ENCODE measurements at places on chromosomes 16 and 17.

- DNase-seq = no peak
Observed at GRCh38 chr17:58325289-58325726, 3.3 kb downstream of the TSPOAP1 start.

DNA sequence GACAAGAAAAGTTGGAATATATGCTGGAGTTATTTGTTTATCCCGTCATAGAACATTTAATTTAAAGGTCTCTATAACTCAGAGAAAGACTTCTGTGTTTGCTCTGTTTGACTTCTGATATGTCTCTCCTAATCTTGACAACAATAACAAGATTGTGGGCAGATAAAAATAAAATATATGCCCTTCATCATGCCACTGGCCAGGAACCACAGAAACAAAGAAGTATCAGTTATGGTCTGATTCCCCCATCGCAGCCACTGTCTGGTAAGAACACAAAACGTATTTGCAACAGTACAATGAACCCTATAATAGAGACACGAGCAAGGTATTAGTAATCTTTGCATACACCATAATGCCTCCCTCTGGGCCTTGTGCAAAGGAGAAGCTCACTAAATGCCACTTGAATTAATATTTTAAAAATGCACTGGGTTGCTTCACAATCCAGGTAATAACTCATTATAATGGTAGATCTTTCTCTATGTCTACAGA is 1498.3 kb downstream of the CDH11 start:
- no peak for DNase-seq

DNA sequence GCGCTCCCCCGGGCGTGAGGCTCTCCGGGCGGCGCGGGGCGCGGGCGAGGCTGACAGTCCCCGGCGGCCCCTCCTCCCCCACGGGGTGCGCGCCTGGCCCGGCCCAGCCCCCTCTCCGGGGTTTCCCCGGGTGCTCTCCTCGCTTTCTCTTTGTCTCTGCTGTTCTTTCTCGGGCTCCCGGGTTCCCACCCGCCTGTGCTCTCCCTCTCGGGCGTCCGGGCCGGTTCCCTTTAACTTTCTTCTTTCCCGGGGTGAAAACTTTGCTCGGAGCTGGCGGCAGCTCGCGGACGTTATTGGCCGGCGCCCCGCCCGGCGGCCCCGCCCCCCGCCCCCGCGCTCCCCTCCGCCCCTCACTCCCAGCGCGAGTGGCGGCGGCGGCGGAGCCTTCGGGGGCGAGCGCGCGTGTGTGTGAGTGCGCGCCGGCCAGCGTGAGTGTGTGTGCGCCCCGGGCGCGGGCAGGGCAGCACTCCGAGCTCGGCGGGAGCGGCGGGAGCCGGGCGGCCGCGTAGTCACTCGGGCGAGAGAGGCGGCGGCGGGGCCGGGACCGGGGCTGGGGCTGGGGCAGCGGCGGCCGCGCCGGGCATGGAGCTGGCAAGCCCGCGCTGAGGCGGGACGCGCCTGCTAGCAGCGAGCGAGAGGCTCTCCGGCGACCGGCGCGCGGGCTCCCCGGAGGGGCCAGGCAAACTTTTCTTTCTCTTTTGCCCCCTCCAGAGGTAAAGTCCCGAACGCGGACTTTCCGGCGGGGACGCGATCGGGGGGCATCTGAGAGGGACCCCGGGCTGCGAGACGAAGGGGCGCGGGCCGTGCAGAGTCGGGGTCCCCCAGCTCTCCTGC is at the start of gene NTN1:
Gene NTN1, plus strand, starts transcription at position 353 of the 834 bp plus-strand sequence. CDS start 864 bp downstream, outside the sequence.
- DNase-seq = peak; percentile 28

DNA sequence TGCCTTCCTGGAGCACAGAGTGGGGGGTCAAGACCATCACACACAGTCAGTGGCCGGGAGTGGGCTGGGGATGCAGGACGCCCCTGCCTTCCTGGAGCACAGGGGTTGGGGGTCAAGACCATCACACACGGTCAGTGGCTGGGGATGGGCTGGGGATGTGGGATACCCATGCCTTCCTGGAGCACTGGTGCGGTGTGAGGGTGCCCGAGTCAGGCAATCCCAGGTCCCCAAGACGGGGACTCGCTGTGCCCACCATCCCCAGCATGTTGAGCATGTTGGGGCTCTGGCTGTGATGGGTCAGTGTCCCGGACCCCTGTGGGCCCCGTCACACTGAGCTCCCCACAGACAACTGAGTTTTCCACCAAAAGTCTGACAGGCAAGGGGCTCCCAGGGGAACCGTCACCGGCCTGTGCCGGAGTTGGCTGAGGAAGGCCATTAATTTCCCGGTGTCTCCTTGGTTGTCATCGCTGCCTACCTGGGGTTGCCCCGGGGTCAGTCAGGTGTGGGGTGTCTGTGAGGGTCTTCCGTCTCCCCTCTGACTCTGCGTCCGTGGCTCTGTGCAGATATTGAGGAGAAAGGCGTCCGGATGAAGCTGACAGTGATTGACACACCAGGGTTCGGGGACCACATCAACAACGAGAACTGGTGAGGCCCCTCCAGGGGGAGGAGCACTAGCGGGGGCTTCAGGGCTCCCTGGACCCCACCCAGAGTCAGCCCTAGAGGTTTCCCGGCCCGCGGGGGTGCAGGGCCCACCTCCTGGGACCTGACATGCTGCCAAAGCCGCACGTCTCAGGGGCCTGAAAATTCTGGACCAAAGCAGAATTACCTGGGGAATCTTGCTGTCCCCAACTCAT is 347.1 kb downstream of the SEC14L1 start:
- no peak for DNase-seq

DNA sequence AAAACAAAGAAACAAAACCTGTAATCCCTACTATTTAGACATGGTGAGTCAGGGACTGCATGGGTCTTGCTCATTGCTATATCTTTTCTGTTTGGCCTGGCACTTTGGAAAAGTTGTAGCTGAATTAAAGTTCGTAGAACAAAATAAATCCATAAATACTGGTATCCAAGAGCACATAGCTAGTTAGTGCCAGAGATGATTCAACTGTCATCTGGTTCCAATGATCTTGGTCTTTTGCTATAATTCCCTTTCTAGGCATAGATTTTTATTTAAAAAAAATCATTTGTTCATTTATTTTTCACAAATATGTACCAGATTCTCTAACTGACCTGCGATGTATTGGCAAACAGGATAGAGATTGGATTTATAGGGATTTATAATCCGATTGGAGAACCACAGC is 1436.1 kb upstream of the GOT2 start:
- DNase-seq = no peak

GRCh38 chr16:55248058-55248457 is 75.9 kb upstream of the IRX6 start:
- no peak for DNase-seq

DNA sequence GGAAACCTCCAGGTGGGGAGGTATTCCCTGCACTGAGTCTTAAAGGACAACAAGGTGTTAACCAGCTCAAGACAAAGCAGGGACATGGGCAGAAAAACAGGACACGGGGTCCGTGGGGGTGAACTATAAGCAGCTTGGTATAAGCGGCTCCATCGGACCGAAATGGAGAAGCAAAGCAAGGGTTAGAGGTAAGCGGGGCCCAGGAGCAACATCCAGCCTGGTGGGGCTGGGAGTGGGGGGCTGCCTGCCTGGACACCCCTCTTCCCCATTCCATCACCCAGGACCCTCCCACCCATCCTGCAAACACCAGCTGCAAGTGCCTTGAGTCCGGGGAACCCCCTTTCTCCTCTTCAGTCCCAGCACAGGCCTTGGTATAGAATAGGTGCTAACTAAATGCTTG is 29.5 kb downstream of the MYH11 start:
- DNase-seq = no peak

DNA sequence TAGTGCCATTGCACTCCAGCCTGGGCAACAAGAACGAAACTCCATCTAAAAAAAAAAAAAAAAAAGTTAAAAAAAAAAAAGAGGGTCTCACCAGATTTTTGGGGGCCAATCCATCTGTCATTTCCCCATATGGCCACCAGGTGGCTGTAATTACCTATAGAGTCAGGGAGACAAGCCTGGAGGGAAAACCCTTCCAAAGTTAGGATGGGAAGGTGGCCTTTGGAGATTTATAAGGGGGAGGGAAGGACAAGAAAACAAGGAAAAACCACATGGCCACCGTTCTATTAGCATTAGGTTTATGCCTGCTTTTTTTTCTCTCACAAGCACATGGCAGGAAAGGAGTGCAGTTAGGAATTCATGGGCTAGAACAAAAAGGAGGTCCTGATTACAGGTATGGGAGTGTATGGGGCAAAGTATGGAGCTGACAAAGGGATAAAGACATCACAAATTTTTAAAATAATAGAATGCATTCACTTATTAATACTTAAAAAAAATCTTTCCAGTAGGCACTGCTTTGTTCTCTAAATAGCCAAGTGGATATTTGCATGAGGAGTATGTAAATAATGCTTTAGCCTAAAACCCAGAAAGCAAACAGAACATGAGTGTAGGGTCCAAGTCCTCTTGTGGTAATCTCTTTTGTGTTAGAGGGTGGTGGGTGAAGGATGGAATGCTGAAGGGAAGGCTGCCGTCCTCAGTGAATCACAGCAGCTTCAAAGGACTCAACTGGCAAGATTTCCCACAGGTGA is 5.1 kb downstream of the CYB5D1 start:
- DNase-seq = peak; percentile 41

DNA sequence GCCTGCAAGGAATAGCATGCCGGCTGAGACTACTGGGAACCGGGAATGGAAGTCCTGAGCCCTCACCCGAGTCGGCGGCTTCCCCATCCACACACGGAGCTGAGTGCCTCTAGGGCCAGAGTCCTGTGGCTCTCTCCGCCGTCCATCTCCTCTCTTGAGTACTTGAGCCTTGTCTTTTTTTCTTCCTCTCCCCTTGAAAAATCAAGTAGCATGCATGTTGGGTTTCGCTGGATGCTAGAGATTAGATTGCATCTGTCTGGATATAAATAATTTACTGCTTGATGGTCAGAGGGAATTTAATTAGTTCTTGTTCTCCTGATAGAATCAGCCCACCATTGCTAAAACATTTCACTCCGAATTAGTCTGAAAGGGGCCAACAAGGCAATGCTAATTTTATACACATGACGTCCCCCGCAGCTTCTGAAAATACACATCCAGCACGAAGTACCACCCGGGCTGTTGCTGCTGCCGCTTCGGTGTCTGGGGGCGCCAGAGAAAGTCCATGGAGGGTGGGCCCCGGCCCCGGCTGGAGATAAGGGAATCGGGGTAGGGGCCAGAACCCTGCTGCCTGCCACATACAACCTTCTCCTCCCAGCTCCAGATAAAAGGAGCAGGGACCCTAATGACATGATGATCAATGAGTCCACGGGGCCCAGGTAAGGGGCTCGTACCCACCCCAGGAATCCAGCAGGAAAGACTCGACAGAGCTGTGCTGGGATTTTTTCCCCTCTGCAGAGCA is 48.5 kb downstream of the RBFOX3 start:
- DNase-seq = no peak

- no peak for DNase-seq
Observed at GRCh38 chr16:13390093-13390985, 488.9 kb downstream of the SHISA9 start.

DNA sequence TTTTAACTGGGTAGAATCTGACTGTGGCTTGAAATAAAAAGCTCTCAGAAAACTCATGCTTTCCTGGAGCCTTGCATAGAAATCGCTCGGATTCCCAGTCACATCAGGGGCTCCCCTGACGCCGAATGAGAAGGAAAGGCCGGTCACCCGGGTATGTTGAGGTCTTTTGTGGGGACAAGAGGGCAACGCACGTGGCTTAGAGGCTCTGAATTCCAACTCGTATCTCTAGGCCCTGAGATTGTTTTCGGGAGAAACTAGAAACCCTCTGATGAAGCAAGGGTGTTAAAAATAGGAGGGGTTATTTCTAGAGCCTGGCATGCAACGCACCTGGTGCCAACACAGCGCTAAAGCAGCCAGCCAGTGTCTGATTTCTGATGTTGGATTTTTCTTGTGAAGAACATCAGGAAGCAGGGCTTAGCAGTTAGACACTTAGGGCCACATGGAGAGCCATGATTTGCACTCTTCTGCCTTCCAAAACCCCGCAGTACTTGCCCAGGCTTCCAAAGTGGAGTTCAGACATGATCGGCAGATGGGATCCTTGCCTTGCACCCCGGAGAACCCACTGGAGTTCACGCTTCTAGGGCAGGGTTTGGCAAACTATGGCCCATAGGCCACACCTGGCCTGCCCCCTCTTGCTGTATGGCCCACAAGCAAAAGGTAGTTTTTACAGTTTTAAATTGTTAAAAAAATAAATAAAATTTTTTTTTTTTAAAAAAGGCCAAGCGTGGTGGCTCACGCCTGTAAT is 12.6 kb downstream of the CACNG1 start:
- no peak for DNase-seq

- no peak for DNase-seq
Observed at GRCh38 chr17:78819402-78819801, 21.2 kb downstream of the USP36 start.

DNA sequence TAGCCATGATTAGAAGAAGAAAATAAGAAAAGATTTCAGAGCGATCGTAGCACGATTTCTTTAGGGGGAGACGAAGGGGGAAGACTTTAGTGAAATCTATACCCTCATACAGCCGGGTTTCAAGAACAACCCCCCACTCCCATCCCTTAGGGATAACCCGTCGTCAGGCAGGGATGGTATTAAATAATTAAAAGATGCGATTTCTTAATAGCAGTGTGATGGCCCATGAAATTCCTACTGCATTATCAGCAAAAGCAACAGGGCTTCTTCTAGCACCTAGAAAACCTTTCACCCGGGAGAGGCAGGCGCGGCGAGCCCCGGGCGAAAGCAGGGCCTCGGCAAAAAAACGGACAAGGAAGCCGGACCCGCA is 1.4 kb downstream of the CDH11 start:
- DNase-seq = no peak

- DNase-seq = no peak
Observed at GRCh38 chr17:32527146-32527545, 40.4 kb downstream of the CDK5R1 start.

- DNase-seq = no peak
Observed at GRCh38 chr16:49000594-49000993, 281.0 kb downstream of the CBLN1 start.

GRCh38 chr16:5895976-5896375 is 798.4 kb upstream of the EEF2KMT start:
- no peak for DNase-seq

DNA sequence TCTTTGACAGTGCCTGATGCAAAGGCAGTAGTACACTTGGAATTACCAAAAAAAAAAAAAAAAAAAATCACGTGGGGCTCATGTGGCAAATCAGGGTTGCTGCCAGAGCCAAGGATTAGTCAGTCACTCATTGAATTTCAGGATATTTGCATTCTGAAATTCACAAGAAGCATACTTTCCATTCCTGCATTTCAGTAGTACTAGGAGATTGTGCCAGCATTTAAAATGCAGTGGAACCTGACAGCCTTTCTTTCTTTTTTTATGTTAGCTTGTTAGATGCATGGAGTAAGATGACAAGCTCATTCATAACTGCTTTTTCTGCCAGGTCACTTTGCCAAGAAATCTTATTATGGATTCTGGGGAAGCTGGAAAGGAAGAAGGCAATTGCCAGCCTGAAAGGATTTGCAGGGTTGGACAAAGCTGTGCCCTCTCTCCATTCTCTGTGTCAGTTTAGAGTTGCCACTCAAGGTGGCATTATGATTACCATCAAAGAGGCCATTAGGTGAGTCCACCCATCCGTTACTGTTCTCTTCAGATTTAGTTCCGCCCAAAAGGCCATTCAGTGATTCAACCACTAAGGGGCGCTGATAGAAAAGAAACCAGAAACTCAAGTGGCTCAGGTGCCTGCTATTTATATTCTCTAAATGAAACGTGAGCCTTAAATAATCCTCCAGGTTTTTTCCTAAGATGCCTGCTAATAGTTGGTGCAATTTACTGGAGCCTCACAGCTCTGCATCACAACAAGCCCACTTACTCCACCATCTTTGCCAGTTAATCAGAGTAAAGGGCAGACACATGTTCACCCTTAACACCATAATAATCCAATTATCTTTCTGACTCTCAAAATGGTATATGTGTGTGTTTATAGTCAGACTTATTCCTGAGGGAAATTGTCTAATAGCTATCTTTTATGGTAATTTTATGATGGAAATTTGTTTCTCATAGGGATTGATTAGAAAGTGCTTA is 59.0 kb downstream of the TANGO6 start:
- no peak for DNase-seq
